Upper lobe of left lung (tissue), 6 donors: ENCODE measurements at places on chromosomes 11 and 22. TPM values are rescaled to one million over a fixed set of nuclear protein-coding genes. Genes with fewer than 3 reads are reported as not detected.
A peak's percentile ranks its signal among the peaks of the same experiment; 100 is the strongest.

Gene SRRD
- total RNA-seq, result 25.9 TPM

Gene OR2D2
- 0.46 TPM for total RNA-seq

Gene OR52A5
- not detected for total RNA-seq

DNA sequence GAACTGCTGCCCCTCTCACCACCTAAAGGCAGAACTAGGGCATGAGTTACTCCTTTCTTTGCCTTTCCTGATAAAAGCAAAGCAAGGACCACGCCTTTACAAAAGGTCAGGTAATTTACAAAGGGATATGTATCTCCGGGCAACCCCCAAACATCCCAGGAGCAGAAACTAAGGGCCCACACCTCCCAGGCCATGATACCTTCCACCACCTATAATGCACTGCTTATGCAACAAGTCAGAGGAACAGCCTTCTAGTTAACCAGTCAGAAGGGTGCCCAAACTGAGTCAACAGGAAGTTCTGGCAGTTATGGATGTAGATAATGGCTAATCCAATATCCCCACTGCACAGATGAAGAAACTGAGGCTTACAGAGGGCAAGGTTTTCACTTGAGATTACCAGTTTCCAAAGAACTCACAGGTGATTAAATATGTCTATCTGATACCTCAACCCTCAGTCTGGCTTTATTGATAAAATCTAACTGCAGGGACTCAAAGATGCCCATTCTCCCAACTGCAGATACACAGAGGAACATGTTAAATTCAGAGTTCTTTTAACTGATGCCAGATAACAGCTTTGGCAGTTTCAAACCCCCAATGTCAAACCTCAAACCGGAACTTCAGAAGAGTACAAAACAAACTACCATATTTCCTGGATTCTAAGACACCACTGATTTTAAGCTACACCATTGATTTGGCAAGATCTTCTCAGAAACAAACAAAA is 16.8 kb upstream of the CASTOR1 start:
- H3K27me3 ChIP-seq, result no peaks in the 10 kb centered on the region
- peak overlapping the region; percentile 94 for H3K27ac ChIP-seq
- peak overlapping the region; percentile 7 for H3K4me3 ChIP-seq
- H3K36me3 ChIP-seq, result peaks cover 14% of the 10 kb centered on the region
- DNase-seq, result no peak

DNA sequence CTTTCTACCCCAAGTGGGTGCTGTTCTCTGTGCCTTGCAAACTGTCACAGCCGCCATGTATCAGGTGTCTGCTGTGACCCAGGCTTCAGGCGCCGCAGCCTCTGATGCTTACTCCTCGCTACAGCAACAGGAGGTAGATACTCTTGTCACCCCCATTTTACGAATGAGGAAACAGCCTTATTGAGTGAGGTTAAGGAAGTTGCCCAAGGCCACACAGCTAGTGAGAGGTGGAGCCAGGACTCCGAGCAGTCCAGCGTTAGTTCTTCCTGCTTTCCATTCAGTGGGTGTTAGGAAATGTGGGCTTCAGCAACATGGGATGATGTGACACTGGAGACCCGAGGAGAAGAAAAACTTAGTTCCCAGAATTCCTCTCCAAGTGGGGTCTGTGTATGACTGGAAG is 14.3 kb downstream of the RNF215 start:
- H3K4me3 ChIP-seq, result no peak overlapping the region
- H3K27me3 ChIP-seq, result no peaks in the 10 kb centered on the region
- H3K4me1 ChIP-seq, result no peaks in the 10 kb centered on the region
- H3K36me3 ChIP-seq, result peaks cover 5% of the 10 kb centered on the region

- no peak for DNase-seq
- H3K36me3 ChIP-seq, result peaks cover 19% of the 10 kb centered on the region
- no peaks in the 10 kb centered on the region for H3K27me3 ChIP-seq
- H3K27ac ChIP-seq, result peak overlapping the region; percentile 51
- H3K4me1 ChIP-seq, result peaks cover 42% of the 10 kb centered on the region
Observed at GRCh38 chr11:116930177-116930576, 92.8 kb upstream of the APOA1 start.
